ENCODE measurements at places on chromosomes 12 and 14.

DNA sequence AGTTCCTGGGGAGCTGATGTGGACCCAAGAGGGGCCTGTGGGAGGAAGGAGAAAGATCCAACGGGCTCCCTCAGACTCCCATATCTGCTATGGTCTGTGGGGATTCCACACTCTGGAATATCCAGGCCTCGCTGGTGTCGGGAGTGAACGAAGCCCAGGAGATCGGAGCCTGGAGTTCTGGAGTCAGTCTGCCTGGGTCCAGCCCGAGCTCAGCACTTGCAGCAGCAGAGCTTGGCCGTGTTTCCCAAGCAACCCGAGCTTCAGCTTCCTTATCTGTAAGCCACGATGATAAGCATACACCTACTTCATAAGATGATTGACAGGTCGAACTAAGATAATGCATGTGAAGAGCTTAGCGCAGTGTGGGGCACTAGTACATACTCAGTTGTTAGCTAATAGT, 10.1 kb downstream of the LTBP2 start:
- DNase-seq: no peak

DNA sequence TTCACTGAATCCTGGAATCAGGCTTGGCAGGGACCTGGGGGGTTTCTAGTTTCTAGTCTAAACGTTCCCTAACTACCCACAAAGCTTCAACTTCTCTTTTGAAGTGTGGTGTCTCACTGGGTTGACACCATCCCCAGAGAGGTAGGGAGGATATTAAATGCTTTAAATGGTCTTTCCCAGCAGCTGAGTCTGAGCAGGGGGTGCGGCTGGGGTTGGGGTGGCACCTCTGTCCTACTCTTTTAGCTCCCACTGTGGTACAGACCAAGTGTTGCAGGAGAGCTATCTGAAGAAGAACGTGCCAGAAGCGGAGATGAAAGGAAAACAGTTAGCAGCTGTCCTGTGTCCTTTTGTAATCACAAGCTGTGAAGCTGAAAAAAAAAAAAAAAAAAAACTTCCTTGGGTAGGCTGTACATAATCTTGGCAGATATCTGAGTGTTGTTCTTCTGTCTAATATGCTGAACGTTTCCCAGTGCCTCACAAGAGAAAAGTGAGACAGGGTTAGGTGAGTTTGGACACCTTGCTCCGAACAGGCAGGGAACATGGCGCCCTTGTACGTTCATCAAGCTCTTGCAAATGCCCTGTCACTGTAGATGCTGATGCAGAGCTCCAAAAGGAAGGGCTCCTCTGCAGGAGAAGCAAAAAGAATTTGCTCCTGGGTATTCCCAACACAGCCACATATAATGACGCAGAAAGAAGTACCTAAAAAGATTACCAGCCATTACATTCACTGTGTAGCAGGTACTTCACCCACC, 447.2 kb downstream of the APAF1 start:
- DNase-seq: no peak

GRCh38 chr12:112167718-112168525, 42.6 kb downstream of the TRAFD1 start:
- no peak for DNase-seq

DNA sequence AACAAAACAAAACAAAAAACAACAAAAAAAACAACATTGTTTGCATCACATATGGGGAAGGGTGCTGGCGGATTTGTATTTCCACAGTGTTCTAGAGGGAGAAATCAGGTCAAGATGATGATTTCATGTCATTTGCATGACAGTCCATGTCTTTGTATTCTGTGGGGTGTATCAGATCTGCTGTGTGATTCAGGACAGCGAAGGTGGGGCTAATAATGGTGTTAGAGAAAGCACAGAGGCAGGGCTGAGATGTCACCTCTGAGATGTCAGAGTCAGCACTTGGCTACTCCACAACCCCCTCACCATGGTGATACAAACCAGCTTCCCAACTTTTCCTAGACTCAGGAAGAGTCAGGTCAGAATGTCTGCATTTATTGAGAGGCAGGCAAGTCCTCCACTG, 543.2 kb downstream of the BCL11B start:
- no peak for DNase-seq

- DNase-seq: no peak
Observed at GRCh38 chr12:107525719-107526554, 159.7 kb upstream of the PWP1 start.

DNA sequence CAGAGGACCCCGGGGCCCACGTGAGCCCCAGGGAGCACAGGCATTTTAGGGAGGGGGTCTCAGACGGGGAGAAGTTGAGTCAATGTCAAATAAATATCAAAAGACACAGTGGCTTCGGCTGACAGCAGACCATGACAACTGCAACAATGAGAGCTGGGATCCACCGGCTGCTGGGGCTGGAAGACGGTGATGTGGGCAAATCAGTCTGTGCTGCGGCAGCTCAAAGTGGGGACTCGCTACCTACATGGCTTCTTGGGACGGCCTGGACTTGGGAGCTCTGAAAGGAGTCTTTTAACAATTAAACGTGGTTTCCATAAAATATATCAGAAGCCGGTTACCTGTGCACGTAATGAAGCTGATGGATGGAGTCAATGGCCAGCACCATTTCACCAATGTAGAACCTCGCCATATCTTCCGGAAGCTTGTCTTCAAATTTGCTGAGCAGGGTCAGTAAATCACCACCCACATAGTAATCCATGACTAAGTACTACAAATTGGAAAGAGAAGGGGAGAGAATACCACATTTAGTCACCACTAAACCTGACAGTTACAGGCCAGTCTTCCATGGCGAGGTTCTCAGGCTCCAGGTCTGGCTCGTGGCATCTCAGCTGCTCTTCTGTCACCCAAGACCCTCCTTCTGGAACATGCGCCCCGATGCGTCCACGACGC, 58.0 kb downstream of the CDC42BPB start:
- no peak for DNase-seq

GRCh38 chr14:96069421-96069820, 30.3 kb downstream of the C14orf132 start:
- DNase-seq: no peak

DNA sequence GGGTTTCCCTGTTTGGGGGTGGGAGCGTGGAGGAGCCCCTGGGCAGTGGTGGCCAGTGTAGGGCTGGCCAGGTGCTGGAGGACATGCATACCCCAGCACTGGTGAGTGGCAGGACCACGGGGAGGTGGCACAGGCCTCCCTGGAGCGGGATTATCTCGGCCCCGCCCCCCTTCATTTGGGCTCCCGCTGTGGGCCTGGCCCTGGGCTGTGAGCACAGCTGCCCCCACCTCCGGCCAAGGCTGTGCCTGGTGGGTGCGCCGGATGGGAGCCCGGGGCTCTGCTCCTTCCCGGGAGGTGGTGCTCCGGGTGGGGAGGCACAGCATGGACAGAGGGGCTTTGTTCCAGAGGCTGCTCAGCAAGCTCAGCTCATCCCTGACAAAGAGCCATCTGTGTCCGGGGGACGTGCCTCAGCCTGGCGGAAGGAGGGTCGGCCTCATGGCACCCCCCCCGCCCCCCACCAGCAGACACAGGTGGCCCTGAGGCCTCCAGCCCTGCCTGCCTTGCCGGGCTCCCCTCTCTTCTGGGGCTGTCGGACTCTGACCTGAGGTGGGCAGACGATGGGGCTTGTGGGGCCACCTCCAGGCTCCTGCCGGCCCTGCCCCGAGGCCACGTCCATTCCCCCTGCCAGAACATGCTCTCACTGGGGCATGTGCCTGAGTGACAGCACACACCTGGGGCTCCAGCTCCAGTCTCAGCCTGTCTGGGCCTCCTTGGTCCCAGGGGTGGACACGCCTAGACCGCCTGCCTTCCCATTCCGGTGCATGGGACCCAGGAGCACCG, 8.4 kb downstream of the TEDC1 start:
- no peak for DNase-seq

GRCh38 chr12:104056419-104056972, 6.5 kb upstream of the GLT8D2 start:
- no peak for DNase-seq

DNA sequence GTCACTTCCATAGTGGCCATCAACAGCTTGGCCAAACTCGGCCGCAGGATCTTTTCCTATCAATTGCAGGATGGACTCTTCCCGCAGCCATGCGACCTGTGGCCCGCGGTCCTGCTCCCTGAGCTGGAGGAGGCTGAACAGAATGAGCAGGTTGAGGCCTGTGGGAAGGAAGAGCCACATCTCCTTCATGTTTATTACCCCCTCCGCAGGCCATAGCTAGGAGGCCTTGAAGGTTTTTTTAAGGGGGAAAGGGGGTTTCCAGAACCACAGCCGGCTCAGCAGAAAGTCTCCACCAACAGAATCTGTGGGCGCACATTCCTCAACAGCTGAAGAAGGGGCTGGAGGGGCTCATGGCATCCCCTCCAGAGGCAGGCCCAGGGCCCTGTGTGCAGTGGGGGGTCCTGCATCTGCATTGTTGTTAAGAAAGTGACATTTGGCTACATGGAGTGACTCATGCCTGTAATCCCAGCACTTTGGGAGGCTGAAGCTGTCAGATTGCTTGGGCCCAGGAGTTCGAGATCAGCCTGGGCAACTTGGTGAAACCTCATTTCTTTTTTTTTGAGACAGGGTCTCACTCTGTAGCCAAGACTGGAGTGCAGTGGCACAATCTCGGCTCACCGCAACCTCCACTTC, 25.2 kb upstream of the PPP1R13B start:
- DNase-seq: no peak

DNA sequence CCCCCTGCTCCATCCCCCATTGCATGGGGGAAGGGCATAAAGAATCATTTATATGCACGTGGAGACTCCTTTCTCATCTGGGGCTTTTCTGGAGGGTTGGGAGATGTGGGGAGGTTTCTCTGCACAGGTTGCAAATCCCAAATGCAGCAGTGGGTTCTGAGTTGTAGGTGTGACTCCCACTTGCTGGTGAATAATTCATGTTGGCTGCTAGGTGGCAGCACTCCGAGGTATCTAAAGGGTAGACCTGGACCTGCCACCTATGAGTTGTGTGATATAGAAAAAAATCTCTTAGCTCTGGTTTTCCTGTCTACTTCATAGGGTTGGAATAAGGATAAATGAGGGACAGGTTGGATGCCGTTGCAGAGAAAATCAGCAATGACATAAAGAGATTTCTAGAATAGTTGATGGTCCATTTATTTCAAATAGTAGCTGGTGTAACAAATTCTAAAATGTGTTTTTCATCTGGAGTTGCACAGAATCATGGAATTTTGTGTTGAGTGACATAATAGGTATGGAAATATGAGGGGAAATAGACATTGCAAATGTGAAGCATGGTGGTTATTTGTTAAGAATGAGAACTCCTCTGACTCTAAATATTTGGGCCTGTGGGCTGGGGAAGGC, 4.6 kb downstream of the MARCHF9 start:
- no peak for DNase-seq

- DNase-seq: no peak
Observed at GRCh38 chr12:32201976-32202375, 95.3 kb downstream of the BICD1 start.

GRCh38 chr14:78836777-78837176, 666.6 kb downstream of the NRXN3 start:
- no peak for DNase-seq

GRCh38 chr12:109503611-109504010, 26.2 kb downstream of the UBE3B start:
- DNase-seq: no peak

DNA sequence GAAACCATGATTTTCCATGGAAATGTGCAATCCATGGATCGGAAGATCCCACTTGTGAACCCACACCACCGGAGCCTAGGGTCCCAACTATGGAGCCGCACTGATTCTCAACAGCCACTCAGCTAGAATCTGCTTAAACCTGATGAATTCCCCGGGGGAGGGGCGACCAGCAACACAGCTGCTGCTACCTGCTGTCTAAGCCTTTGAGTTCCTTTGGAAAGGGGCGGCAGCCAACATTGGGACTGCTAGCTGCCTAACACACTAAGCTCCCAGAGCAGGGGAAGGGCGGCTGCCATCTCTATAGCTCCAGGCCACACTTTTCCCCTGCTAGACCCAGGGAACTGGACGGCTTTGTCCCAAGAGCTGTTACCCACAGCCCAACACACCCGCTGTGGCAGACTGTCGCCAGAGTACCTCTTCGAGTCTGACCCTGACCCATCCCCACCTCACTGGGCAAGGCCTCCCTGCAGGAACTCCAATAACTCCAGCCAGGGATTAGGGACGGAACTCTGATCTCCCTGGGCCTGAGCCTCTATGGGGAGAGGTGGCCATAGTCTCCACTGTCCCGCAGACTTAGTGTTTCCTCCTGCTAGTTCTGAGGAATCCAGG, 205.8 kb upstream of the SLC16A7 start:
- DNase-seq: no peak

- no peak for DNase-seq
Observed at GRCh38 chr14:65177551-65177950, 75.2 kb upstream of the MAX start.

DNA sequence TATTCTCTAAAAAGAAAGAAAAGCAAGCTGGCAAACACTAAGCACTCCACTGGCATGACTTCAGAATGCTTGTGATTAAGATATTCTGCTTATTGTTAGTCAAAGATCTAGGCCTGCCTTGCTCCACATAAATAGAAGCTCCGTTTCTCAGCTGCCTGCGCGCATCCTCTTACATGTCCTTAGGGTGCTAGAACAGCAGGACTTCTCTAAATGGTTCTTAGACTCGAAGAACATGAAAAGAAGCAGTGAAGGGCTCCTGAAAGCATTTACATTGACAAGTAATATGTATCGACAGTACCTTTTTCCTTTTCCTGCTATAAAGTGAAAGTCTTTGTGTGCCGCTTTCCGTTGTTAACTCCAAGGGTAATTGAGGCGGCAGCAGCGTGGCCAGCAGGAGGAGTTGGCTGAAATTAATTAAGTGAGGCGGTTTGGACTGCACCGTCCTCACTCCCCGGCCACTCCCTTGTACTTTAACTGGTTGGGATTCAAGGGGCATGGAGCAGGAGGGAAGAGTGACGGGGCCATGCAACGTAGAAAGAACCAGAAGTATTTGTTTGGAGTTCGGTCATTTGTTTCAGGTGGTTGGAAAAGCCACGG, 34.2 kb upstream of the OTX2 start:
- DNase-seq: no peak

DNA sequence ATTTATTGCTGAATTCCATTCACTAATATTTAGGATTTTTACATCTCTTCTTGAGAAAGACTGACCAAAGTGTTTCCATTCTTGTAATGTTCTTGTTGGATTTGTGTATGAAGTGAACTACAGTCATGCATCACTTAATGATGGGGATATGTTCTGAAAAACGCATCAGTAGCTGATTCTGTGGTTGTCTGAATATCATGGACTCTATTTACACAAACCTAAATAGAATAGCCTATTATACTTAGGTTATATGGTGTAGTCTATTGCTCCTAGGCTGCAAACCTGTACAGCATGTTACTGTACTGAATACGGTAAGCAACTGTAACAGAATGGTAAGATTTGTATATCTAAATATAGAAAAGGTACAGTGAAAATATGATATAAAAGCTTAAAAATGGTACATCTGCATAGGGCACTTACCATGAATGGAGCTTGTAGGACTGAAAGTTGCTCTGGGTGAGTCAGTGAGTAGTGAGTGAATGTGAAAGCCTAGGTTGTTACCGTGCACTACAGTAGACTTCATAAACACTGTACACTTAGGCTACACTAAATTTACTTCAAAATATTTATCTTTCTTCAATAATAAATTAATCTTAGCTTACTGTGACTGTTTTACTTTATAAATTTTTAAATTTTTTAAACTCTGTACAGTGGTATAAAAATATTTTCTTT, 27.6 kb upstream of the P2RX4 start:
- DNase-seq: no peak

All from AG04450 (cell line).